T follicular helper cell (primary cell): ENCODE measurements at places on chromosomes 4 and X.

DNA sequence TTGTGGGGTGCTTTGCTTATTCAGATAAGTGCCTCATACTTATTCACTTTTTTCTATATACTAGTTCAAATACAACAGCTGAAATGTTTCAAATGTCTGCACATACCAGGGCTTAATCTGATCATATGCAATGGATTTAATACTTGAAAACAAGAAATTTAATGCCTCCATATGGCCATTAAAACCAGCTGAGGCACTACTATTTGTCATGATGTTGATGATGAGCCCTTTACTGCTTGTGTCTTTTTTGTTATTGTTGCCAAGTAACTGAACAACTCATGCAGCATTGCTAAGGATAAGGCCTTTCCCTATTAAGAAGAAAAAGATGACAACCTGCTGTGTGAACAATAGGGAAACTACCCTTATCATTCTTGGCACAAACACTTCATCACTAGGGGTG is 52.5 kb downstream of the MAGEB10 start:
- no peak for DNase-seq

DNA sequence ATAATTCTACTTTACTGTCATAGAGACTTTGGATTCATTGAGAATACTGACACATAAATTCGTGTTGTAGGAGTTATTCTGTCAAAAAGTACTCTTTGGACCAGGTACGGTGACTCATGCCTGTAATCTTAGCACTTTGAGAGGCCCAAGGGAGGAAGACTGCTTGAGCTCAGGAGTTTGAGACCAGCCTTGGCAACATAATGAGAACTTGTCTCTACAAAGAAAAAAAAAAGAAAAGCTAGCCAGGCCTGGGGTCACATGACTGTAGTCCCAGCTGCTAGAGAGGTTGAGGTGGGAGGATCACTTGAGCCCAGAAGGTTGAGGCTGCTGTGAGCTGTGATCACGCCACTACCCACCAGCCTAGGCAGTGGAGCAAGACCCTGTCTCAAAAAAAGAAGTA is 54.9 kb downstream of the WDR19 start:
- no peak for DNase-seq

DNA sequence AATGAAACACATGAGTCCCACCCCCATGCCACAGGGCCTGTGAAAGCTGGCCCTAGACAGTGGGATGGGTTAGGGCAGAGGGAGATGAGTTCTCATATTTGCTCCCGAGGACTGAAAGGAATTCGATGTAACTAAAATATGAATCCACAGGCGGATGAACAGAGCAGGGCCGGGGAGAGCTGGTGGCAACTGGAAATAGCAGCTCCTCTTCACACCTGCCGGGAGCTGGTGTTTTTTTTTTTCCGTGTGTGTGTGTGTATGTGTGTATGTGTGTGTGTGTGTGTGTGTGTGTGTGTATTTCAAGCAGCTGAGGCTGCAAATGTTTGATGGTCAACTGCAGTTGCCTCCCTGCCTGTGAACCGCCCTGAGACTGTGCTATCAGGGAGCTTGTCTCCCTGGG is 115.1 kb upstream of the PSAPL1 start:
- DNase-seq = no peak

DNA sequence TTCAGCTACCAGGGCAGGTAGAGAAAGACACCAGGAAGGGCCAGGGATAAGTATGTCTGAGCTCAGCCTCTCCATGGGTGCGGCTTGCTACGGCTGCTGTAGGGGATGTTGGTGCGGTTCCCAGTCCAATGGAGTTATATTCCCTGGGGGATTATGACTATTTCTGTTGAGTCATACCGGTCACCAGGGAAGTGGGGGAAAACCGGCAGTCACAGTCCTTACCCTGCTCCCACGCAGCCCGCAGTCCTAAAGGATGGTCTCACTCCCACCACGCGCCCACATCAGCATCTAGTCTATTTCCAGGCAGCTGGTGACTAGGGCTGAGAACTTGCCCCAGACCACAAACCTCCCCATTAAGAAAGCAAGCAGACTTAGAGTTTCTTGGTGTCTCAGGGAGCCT is 191.6 kb downstream of the VEGFC start:
- no peak for DNase-seq

GRCh38 chr4:1784395-1784788 is 8.7 kb upstream of the FGFR3 start:
- no peak for DNase-seq
